ENCODE measurements at places on chromosomes 6 and 20. TPM values are rescaled to one million over a fixed set of nuclear protein-coding genes. Genes with fewer than 3 reads are reported as not detected.

GRCh38 chr20:15200147-15200565 lies 862.7 kb upstream of the FLRT3 start:
- DNase-seq = no peak

DNA sequence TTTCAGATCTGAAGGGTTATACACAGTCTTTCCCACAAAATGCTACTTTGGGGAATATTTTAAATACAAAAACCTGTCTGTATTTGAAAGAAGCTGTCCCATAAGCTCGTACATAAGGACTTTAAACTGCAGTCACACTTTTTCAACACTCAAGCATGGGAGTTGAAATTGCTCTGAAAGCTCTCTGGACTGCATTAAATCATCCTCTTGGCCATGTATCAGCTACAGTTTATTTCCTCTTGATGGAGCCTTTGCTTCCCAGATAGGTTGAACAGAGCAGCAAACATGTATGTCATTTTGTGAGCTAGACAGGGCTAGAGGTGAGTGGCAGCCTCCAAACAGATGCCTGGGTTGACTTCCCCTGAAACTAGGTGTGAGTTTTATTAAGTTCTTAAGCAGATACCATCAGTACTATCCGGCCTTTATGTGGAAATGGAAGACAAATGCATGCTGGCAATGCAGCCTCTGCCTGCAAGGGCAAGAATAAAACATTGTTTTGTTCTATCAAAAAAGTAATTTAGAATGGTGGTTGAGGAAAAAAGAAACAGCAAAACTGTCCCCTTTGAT lies 105.9 kb upstream of the ENPP5 start:
- no peak for DNase-seq

DNA sequence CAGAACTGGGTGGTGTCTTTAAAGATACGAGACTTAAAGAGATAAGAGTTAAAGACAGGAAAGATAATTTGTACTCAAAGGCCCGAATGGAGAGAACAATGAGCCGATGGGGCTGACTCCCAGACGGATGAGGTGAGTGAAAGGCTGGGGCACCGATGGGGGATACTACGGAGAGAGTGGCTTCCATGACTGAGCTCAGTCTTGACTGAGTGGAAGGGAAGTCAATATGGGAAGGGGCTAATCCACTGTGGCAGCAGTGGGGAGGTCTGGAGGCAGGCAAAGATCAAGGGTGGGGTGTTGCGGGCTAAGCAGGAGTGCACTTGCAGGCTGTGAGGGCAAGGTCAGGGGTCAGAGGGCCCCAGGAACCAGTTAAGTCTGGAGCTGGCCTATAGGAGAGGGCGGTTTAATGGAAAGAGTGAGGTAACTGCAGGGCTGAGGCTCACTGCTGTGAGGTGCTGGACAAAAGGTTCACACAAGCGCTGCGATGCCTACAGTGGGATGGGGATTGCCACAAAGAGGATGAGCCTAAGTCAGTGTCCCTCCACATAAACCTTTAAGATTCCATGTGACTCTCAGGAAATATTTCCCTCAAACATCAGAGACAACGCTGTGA lies 42.1 kb downstream of the FAXC start:
- DNase-seq = no peak

DNA sequence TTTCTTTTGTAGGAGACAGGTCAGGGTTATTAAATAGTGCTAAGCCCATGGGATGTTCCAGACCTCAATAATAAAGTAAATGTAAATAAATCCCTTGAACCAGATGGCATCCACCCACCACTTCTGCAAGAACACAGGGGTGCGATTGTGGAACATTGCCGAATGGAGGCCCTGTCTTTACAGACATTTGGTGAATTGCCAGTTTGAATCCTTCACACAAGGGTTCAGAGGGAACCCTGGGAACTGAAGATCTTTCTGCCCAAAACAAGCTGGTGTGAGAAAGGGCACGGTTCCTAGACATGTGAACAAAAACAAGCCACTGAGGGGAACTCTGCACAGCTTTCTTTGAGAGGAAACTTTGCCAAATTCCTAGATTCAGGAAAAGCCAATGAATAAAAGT lies 30.2 kb upstream of the RNF8 start:
- no peak for DNase-seq

DNA sequence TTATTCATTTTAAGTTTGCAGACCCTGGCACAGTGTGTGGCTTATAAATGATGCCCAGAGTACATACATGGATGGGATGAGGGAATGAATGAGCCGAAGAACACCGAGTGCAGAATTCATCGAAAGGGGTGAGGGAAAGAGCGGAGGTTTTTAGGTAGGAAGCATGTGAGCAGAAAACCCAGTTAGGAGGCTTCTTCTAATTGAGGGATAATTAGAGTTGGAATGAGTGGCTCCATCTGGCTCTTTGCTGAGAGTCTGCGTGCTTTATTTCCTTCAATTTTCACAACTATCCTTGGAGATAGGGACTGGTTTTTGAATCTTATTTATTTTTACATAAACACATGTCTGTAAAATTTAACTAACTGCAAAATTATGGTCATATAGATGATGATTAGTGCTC lies 150.7 kb downstream of the DOK5 start:
- no peak for DNase-seq

GRCh38 chr6:3610921-3611320 lies 140.6 kb downstream of the PXDC1 start:
- no peak for DNase-seq

DNA sequence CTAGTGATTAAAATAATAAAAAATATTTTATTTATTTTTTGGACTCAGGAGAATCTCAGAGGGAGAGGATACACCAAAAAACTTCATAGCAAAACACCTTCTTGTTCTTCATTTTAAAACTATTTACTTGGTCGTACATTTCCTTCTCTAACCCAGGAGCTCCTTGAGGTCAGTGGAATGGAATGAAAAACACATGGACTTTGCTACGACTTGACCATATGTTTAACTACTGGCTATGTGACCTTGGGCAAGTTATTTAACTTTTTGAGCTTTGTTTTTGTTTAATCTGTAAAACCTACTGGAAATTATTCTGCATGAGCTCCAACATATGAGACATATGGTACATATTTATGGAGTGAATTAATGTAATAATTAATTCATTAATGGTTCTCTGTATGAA lies 1005.5 kb upstream of the CITED2 start:
- DNase-seq = no peak

GRCh38 chr6:149935246-149935645 lies 6.6 kb upstream of the ULBP2 start:
- no peak for DNase-seq

- no peak for DNase-seq
Observed at GRCh38 chr6:166786704-166787293, 159.7 kb upstream of the RPS6KA2 start.

DNA sequence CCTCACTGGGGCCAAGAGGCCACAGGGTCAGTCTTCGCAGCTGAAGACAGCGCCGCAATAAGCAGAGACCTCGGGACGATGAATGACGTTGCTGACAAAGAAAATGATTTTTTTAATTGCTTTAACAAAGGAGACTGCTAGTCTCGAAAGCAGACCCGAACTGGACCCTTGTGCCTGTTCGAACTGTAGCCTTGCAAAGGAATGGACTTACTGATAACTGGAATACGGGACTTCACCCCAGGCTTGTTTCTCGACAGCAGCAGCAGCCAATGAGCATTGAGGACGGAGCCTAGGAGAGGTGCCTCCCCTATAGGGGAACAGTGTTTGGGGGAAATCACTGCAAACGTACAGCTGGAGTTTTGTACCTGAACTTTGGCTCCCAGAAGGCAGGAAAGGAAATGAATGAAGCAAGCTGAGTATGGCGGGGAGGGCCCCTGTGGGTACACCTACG lies 1.3 kb upstream of the TAF4 start:
- DNase-seq = no peak

- no peak for DNase-seq
Observed at GRCh38 chr20:9672981-9673380, 158.6 kb downstream of the LAMP5 start.

DNA sequence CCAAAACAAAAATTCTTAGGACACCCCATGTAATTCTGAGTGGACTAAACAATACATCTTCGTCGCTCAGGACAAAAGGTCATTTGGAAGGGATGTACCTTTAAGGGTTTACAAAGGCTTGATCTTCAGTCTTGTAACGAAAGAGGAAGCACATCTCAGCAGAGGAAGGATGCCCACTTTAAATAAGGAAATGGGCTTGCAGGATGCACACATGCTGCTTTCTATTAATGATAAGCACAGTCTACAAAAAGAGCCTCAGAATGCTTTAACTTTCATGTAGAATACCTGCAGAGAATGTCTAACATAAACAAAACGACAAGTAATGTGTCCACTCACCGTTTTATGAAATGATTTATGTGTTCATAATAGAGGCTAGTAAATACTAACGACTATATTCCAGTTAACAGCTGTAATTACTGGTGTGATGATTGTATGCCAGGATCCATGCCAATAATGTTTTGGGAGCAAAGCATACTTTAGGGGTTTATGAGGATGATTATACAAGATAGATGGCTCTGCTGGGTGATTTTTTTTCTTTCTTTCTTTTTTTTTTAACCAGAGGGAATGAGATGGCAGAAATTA lies 216.9 kb downstream of the GMDS start:
- DNase-seq = peak; percentile 23

The CST11 gene
- total RNA-seq = not detected

The SERINC3 gene
- 54.4 TPM for total RNA-seq

DNA sequence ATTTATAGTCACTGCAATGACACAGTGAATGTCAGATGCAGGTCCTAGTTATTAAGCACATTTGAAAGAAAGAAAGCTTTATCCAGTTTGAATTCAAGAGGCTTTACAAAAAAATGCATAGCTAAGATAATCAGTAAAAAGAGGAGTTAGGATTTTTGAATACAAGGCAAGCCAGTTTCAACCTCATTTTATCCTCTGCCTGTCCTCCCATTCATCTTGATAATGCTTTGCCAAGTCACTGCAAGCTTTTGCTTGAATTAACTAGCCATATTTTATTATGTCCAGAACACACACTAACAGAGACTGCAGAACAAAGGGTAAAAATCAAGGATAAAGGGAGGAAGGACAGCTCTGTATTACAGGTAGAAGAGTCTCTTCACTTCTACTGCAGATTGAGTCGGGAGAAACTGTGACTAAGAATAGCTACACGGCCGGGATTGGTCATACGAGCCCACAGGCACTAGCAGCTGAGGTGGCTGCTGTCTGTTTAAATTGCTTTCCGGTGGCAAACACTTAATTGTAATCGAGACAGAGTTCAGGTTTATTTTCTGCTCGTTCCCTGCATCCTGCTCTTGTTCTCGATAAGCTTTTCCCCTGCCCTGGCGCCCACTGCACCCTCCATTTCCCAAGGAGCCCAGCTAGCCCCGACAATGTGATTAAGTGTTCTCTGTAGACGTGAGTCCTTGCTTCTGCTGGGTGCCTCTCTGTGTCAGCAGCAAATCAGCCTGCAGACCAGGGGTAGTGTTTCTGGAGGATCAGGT lies 30.5 kb upstream of the AKAP12 start:
- DNase-seq = no peak

GRCh38 chr6:158506601-158507000 lies 53.3 kb upstream of the TMEM181 start:
- DNase-seq = no peak

DNA sequence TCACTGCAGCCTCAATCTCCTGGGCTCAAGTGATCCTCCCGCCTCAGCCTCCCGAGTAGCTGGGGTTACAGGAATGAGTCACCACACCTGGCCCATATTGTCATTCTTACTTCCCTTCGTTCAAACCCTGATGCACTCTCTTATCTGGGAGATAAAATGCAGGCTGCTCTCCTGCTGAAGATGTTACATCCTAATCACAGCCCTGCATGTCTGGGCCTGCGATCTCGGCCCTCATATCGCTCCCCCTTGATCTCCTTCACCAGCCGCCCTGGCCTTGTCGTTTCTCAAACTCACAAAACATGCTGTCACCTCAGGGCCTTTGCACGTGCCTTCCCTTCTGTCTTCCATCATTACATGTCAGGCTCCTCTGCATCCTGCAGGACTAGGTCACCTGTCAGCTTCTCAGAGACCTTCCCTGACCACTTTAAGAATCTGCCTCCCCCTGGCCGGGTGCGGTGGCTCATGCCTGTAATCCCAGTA lies 8.8 kb upstream of the C20orf203 start:
- DNase-seq = no peak

The EFHC1 gene
- 63.0 TPM for total RNA-seq

DNA sequence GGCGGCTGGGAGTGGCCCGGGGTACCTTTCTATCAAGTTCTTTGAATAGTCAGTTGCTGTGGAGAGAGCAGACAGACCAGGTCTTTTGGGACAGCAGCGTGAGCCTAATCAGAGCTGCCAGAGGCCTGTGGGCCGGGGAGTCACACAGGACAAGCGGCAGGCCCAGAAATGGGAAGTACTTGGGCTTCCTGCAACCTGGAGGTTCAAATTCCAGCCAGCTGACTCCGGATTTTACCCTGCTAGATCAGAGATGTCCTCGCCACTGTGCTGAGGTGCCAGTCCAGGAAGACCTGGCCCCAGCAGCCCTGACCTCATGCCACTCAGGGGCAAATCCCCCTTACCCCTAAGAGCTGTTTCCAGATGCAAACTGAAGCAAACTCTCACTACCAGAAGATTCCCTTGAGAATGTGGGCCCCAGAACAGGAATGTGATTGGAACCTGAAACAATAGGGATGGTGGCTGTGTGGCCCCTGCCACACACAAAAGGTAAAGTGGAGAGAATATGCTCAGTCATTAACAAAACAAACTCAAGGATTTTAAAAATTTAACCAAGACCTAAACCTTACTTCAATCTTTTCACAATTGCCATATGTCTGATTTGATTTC lies 9.7 kb downstream of the BEND3 start:
- DNase-seq = no peak

The LY6G6D gene
- total RNA-seq = not detected

The CCN6 gene
- not detected for total RNA-seq

The VGLL2 gene
- not detected for total RNA-seq

DNA sequence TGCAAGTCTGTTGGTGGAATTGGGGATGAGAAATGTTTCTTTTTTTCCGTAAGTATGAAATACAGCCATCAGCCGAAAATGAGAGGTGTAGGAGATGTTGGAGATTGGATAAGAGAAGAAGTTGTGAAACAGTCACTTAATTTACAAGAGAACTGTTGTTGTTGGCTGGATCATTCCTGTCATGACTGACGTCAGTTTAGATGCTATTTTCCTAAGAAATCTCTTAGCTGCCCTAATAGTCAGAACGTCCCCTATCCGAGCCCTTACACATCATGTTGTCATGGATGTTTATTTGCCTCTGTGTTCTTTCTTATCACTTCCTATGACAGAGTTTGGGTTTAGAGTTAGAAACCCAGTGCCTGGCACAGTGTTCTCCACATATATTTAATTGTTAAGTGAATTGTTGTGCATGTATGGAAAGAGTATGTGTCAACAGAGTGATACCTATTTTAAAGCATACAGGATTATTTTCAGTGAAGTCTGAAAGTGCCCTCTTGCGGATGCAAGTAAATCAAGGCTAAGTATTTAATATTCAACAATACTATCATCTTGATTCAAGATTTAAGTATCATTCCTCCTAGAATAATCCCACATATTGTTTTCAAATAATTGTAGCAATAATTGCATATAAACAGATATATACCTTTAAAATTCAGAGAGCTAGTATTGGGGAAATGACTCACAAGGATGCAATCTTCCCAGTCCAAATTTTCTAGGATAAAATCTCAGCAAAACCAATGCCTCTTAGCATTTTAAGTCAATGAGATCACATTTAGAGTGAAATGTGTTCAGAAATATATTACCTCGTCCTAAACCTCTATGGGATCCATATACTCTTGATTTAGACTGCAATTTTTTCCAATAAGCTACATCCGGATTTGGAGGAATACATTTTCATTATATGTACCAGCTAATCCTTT lies 309.9 kb upstream of the NOX3 start:
- DNase-seq = no peak

The SPEF1 gene
- total RNA-seq = 0.37 TPM
